ENCODE measurements at places on chromosomes 3 and 15.

- no peak within 1 kb of the TSS for H3K27ac ChIP-seq
- H3K36me3 ChIP-seq: no peaks in the 10 kb centered on the region
- peaks cover 20% of the 10 kb centered on the region for H3K4me1 ChIP-seq
- H3K27me3 ChIP-seq: peaks cover 12% of the 10 kb centered on the region
- peak within 1 kb of the TSS; percentile 61 for H3K4me3 ChIP-seq
These were observed at the start of gene CLSTN2 for GRCh38 chr3:139935016-139935865. TSS of gene CLSTN2 (plus strand) at chr3:139935185.

DNA sequence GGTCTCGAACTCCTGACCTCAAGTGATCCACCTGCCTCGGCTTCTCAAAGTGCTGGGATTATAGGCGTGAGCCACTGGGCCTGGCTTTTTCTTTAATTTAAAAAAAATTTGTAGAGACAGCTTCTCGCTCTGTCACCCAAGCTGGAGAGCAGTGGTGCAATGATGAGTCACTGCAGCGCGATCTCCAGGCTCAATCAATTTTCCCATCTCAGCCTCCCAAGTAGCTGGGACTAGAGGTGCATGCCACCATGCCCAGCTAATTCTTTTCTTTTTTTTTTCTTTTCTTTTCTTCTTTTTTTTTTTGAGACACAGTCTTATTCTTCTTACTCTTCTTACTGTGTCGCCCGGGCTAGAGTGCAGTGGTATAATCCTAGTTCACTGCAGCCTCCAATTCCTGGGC, 19.8 kb downstream of the TUBGCP4 start:
- H3K27ac ChIP-seq: no peak overlapping the region
- no peak for DNase-seq
- peaks cover 17% of the 10 kb centered on the region for H3K36me3 ChIP-seq
- H3K27me3 ChIP-seq: no peaks in the 10 kb centered on the region
- no peaks in the 10 kb centered on the region for H3K4me1 ChIP-seq

- H3K27me3 ChIP-seq: no peaks in the 10 kb centered on the region
- H3K4me1 ChIP-seq: no peaks in the 10 kb centered on the region
- H3K27ac ChIP-seq: no peak overlapping the region
- DNase-seq: no peak
These were observed 57.8 kb upstream of the NMD3 start for GRCh38 chr3:161163297-161163696.

GRCh38 chr15:66725464-66725785, 23.4 kb downstream of the SMAD6 start:
- H3K4me1 ChIP-seq: peaks cover 43% of the 10 kb centered on the region
- H3K4me3 ChIP-seq: no peak overlapping the region

DNA sequence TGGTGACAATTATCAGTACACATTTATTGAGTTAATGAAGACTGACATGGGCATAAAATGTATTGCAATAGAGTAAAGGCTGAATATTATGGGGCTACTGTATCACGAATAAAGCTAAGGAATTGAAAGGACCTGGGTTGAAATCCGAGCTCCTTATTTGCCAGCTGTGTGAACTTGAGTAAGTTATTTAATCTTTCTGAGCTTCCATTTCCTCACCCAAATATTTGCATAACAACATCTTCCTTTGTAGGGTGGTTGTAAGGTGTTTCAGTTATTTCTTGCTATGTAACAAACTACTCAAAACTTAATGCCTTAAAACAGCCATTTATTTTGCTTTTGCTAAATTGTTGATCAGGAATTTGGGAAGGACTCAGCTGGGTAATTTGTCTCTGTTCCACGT, 111.1 kb upstream of the TSC22D2 start:
- no peak overlapping the region for H3K27ac ChIP-seq
- no peaks in the 10 kb centered on the region for H3K36me3 ChIP-seq
- no peaks in the 10 kb centered on the region for H3K4me1 ChIP-seq
- H3K27me3 ChIP-seq: no peaks in the 10 kb centered on the region

- H3K4me3 ChIP-seq: no peak overlapping the region
- H3K27ac ChIP-seq: no peak overlapping the region
- DNase-seq: no peak
- no peaks in the 10 kb centered on the region for H3K36me3 ChIP-seq
These were observed 435.9 kb upstream of the CADM2 start for GRCh38 chr3:84522893-84523292.

GRCh38 chr15:26294059-26294689, 431.0 kb upstream of the ATP10A start:
- H3K27me3 ChIP-seq: no peaks in the 10 kb centered on the region
- no peaks in the 10 kb centered on the region for H3K36me3 ChIP-seq
- no peak overlapping the region for H3K4me3 ChIP-seq

GRCh38 chr15:77515613-77516012, 94.9 kb downstream of the HMG20A start:
- no peak overlapping the region for H3K4me3 ChIP-seq
- H3K36me3 ChIP-seq: no peaks in the 10 kb centered on the region
- no peak for DNase-seq

DNA sequence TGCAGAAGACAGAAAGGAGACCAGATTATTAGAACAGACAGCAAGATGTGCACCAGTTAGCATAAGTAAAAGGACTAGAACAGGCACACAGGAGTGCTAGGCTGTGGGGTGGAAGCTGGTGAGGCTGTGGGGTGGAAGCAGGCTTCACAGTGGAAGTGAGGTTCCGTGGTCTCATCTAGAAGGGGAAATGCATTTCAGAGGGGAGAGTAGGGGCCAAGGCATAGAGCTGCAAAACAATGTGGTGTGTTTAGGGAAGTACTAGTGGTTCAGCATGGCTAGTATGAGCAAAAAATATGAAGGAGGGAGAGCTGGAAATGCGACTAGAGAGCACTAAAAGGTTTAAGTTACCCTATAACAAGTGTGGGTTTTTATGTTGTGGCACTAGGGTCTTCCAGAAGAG, 6.5 kb downstream of the POPDC2 start:
- DNase-seq: no peak
- H3K27me3 ChIP-seq: no peaks in the 10 kb centered on the region
- H3K4me3 ChIP-seq: no peak overlapping the region
- no peaks in the 10 kb centered on the region for H3K4me1 ChIP-seq
- no peak overlapping the region for H3K27ac ChIP-seq

GRCh38 chr3:85482213-85482490, 523.4 kb downstream of the CADM2 start:
- H3K27me3 ChIP-seq: no peaks in the 10 kb centered on the region
- no peak for DNase-seq
- no peaks in the 10 kb centered on the region for H3K36me3 ChIP-seq
- H3K4me3 ChIP-seq: no peak overlapping the region

GRCh38 chr3:127396473-127396872, 108.6 kb upstream of the PRR20G start:
- no peaks in the 10 kb centered on the region for H3K27me3 ChIP-seq
- H3K36me3 ChIP-seq: no peaks in the 10 kb centered on the region
- no peak overlapping the region for H3K4me3 ChIP-seq
- peaks cover 18% of the 10 kb centered on the region for H3K4me1 ChIP-seq
- no peak for DNase-seq
- no peak overlapping the region for H3K27ac ChIP-seq

DNA sequence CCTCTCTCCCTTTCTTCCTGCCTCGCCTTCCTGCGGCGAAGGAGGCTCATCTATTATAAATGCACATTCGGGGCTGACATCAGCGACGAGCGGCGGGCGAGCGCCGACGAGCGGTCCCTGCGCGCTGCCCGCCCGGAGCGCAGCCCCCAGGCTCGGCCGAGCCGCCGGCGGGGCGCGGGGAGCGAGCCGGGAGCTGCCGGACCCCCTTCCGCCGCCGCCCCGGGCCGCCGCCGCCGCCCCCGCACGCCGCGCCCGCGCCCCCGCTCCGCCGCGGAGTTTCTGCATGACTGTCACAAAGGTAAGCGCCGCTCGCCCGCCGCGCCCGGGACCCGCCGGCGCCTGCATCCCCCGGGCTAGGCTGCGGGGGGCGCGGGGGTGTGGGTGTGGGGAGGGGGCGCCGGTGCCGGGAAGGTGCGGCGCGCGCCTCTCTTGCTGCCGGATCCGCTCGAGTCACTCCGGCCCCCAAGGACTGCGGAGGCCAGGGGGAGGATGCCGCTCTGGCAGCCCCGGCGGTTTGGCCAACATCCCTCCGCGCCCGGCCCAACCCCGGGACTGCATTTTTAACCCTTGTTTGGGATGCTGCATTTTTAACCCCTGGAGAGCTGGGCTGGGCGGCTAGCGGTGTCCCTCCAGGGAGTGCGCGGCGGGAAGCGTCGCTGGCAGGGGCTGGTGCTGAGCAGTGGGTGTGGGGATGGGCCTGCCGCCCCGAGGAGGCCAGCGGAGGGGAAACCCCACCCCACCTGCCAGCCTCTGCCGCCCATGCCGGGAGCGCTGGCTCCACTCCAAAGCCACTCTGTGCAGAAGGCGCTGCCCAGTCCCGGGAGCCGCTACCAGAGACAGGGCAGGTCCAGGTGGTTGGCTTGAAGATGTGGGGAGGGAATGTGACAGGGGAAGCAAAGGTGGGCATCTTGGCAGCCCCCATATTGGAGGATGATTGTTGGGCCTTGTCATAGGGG, at the start of gene CORO2B:
Gene CORO2B (plus strand): TSS at position 14 of the 956 bp plus-strand sequence. CDS start 270 bp downstream, at position 284.
- peaks cover 67% of the 10 kb centered on the region for H3K4me1 ChIP-seq
- peak within 1 kb of the TSS; percentile 61 for H3K4me3 ChIP-seq
- peak within 1 kb of the TSS; percentile 72 for H3K27ac ChIP-seq
- DNase-seq: peak; percentile 87

Data from spinal cord (tissue), 10 donors.